ENCODE measurements at places on chromosomes 5 and 9.

DNA sequence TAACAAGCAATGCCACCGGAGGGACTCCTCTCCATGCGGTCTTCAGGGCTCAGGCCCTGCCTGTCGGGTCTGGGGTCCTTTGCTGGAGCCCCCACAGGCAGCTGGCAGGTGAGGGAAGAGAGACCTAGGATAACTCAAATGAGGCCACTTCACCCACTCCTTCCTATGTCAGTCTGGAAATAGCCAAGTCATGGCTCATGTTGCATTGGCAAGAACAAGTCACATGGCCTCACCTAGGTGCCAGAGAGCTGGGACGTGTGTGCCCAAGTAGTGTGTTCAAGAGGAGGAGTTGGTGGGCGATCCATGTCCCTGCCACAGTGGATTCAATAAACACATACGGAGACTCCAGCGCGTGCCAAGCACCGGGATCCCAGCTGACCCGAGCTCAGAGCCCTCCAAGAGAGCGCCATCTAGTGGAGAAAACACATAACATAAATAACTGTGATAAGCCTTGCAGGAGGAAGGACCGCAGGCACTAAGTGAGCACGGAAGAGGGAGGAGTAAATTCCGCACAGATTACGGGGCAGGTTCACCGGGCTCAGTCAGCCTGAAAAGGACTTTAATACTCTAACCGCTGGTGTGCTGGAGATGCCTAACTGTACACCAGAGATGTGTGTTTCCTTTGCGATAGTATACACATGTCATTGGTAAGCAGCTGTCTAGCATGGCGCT lies 580.8 kb downstream of the CCDC171 start:
- no peak for DNase-seq

DNA sequence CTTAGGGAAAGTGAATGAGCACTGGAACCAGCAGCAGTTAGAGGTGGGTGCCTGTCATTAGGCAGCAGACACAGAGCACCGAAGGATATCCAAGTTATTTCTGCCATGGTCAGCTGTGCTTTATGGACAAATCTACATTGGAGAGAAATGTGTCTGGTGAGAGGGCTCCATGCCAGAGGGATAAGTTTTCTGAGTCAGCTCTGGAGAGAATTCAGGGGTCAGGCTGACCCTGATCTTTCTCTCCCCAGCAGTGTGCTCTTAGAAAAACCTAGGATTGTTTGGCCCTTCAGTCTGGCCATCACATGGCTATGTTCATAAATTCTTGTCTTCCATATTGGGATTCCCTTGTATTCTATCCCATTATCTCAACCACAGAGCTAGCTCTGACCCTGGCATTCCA lies 8.9 kb upstream of the IL17B start:
- DNase-seq: no peak

GRCh38 chr9:118558026-118558425 lies 811.2 kb downstream of the BRINP1 start:
- DNase-seq: no peak

DNA sequence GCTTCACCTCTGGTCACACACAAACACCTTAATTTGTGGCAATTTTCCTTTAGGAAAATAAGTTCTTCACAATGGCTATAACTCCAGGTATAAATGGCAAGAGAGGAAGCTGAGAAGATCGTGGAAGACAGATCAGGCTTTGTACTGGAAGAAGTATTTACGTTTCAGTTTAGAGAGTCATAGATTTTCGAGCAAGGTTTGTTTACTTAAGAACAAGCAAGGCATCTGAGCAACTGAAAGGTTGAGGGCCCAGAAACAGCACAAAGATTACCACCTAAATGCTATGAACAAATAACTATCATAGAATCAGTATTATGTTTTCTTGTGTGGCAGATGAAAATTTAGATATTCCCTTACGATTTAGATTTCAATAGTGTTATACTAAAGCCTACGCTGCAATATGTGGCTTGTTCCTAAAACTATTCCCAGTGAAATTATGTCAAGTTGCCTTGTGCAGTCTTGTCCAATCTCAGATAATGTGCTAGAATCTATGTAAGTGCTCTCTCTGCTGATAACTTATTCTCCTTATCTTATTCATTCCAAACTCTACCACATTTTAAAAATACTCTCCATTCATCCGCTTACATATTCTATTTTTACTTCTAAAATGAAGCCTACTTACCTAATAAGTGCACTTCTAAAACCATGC lies 6.7 kb downstream of the SLCO4C1 start:
- no peak for DNase-seq

GRCh38 chr9:127915325-127915752 lies 1.5 kb downstream of the ST6GALNAC4 start:
- DNase-seq: no peak

DNA sequence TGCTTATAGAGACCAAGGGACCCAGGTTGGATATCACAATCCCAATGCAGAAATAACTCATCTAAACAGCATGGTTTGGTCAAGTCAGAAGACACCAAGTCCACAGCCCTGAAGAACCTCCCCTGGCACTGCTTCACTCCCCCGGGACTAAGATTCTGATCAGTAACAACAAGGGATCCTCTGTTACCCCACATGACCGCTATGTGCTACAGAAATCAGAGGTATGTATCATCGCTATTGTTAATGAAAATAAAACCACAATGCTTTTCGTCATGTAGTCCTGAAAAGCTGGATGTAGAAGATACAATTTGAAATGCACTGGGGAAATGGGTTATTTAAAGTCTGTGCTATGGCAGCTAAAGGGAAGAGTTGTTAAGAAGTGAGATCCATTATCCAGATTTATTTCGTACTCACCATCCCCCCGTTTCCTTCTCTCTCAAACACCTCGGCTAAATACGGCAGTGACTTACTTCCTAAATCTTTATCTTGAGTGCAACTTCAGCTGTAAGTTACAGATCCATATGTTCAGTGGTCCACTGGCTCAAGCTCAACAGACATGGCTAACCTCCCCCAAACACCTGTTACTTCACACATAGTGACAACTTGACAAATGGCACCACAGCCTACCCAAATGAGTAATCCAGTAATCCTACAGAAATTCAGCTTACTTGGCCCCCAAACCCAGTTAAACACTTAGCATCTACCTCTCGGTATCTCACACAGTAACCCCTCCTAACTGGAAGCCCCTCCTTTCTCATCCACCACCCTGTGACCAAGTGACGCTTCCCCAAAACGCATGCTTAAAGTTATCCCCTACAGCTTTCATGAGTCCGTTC lies 129.2 kb downstream of the MYO10 start:
- no peak for DNase-seq

GRCh38 chr5:23234197-23234596 lies 273.2 kb upstream of the PRDM9 start:
- no peak for DNase-seq

GRCh38 chr5:39040875-39041274 lies 33.3 kb downstream of the RICTOR start:
- DNase-seq: no peak

DNA sequence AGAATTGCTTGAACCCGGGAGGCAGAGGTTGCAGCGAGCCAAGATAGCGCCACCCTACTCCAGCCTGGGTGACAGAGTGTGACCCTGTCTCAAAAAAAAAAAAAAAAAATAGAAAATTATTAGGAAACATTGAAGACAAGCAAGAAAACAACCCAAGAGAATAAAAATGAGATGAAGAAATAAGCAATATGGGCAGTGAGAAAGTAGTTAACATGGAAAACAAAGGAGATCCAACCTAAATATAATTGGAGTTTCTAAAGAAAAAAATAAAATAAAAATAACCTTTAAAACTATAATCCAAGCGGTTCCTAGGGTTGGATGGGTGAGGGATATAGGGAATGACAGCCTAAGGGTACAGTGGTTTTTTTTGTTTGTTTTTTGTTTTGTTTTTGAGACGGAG lies 71.9 kb downstream of the FBXW11 start:
- DNase-seq: no peak

GRCh38 chr9:104028827-104029226 lies 65.3 kb upstream of the SMC2 start:
- no peak for DNase-seq

DNA sequence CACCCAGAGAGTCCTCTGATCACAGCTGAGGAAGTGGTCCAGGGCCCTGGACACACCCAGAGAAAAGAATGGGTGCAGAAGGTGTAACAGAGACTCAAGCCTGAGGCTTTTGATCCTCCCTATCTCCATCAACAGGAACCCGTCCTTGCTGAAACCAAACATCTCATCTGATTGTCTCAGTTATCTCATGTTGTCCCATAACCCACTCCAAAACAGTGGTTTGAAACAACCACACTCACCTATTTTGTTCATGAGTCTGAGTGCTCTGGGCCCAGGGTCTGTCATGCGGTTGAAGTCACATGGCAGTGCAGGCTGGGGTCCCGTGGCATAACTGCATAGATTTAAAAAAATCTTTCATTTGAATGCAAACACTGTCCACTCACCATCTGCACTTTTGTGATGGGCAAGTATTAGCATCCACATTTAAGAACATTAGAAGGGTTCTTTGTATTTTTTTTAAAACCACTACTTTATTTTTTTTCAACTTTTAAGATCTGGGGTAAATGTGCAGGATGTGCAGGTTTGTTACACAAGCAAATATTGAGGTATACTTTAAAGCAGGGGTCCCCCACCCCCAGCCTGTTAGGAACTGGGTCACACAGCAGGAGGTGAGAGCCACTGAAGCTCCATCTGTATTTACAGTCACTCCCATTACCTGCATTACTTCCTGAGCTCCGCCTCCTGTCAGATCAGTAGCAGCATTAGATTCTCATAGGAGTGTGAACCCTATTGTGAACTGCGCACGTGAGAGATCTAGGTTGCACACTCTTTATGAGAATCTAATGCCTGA lies 255.8 kb downstream of the ROR2 start:
- DNase-seq: no peak

DNA sequence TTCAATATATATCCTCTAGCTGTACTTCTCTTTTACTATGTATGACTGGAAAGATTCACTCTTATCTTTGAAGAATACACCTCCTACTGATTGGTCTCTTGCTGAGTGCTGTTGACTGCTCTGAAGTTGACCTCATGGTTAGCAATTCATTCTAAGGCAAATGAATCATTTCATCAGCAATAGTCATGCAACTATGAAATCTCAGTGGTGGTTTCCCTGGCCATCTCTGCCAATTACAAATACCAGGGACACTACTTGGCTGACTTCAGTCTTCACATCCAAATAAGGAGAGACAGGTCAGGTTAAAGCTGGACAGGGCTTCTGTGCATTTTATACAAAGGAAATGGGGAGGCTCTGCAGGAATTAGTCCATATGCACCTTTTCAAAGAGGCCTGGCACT lies 333.5 kb upstream of the ACTBL2 start:
- DNase-seq: no peak

DNA sequence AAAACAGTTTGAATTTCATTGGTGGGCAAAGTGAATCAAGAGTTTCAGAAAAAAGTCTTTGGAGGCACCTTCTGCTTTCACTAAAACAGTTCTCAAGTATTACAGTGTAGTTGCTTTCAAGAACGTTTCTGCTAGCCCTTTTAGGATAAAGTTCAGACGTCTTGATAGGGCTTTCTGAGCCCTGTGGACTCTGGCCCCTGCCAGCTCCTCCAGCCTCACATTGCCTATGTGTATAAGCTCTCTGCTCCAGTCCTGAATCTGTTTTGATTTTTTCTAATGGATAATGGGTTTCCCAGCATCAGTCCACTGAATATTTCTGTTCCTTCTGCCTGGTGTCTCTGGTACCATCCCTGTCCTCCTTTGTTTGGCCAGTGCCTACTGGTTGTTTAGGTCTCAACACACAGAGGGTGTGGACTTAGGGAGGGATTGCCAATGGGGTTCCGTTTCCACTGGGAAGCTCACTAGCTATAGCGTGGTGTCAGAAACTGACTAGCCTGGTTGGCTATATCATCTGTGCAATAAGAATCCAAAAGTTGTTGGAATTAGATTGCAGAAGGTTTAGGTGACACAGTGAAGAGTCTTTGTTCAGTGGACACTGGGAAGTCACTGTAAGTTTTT lies 26.4 kb downstream of the ARHGAP26 start:
- no peak for DNase-seq

- no peak for DNase-seq
Observed at GRCh38 chr9:135370411-135371375, 108.9 kb upstream of the PPP1R26 start.

GRCh38 chr5:132098151-132098594 lies 24.6 kb downstream of the CSF2 start:
- DNase-seq: no peak

DNA sequence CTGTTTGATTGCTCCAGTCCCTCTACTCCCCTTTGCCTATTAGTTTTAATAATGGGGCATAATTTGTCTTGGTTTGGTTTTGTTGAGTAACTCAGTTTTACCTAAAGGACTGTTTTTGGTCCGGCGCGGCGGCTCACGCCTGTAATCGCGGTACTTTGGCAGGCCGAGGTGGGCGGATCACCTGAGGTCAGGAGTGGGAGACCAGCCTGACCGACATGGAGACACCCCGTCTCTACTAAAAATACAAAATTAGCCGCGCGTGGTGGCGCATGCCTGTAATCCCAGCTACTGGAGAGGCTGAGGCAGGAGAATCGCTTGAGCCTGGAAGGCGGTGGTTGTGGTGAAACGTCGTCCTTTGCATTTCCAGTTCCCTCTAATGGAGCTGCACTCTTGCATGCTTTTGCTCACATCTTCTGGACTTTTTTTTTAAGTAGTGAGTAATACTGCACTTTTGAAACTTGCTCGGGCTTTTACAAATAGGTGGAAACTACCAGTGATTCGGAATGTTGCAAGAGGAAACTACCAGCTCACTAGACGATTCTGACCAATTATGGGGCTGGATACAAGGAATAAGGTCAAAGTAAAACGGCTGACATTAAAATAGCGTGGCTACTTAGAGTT lies 721 bp upstream of the MAML1 start:
- no peak for DNase-seq
